ENCODE measurements at places on chromosomes 2 and 18.
A peak's percentile ranks its signal among the peaks of the same experiment; 100 is the strongest.

- no peak for DNase-seq
Observed at GRCh38 chr2:68396093-68396492, 31.0 kb downstream of the PLEK start.

DNA sequence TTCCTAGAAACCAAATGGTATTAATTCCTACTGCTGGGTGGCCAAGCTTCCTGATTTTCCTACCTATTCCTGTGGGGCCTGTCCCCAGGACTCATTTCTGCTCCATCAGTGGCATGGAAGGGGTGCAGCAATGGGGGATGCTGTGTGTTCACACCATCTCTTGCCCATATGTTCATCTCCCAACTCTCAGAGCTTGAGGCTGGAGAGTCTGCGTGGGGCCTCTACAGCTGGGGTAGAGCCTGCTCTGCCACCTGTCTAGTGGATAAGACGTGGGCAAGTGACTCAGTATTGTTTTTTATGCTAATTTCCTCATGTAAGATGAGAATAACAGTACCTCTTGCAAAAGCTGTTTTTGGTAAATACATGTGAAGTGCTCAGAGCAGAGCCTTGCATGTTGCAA lies 149.8 kb downstream of the ACTR3 start:
- no peak for DNase-seq

DNA sequence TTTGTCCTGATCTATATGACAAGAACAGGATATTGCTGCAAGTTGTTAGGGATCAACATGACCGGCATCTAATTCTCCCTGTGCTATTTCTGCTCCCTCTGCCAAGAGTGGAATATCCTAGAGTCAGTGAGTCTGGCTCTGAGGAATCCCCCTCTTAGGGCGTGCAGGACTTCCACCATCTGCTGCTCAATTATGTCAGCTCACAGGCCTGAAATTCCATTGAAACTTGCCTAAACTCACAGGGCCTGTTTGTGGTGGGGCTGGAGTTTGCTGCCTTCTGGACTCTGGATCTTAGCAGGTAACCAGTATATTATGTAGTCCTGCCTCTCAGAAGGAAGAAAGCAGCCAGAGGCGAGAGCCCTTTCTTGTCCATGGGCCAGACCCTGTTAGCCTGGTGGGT lies 323.0 kb downstream of the TSN start:
- no peak for DNase-seq

GRCh38 chr2:210428393-210429179 lies 48.0 kb downstream of the LANCL1 start:
- DNase-seq: no peak

GRCh38 chr2:14513903-14514302 lies 118.6 kb upstream of the LRATD1 start:
- DNase-seq: no peak

DNA sequence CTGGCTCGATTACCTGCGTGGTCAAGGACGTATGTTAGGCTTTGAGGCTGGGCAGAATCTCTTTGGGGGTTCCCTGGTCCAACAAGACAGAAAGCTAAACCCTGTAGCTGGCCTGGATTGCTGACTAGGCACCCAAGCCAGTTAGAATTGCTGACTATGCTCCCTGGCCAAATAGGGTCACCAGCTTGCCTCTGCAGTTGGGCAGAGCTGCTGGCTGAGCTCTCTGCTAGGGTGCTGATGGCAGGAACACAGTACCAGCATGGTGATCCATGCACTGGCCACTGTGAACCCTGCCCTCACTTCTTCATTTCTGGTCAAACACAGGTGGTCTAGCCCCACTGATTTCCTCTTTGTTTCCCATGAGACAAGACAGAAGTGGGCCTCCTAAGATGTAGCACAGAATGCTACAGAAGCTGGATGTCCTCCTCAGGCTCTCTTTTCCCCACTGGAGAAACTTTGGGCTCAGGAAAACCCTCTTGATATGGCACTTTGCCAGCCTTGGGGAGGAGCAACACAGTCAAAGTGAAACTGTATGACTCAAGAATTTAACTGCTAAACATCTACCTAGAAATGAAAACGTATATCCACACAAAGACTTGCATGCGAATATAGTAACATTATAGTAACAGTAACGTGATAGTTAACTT lies 20.8 kb downstream of the SP140L start:
- peak; percentile 56 for DNase-seq

DNA sequence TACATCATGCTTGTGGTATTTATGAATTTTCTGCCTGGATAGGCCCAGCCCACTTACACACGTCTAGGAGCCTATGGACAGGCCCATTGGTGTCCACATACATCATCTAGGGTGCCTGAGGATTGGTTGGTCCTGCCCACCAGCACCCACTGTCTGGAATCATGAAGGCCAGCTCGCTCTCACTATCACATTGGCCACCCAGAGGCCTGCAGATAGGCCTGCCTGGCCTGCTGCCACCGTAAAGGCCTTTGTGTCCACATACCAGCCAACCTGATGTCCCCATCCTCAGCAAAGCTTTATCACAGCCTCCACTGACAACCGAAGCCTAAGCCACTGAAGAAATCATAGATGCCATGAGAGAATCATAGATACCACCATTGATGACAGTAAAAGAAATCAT lies 40.2 kb downstream of the METTL21A start:
- no peak for DNase-seq

- no peak for DNase-seq
Observed at GRCh38 chr2:31534636-31535035, 46.1 kb downstream of the SRD5A2 start.

GRCh38 chr18:2908946-2909335 lies 62.1 kb downstream of the EMILIN2 start:
- DNase-seq: no peak

DNA sequence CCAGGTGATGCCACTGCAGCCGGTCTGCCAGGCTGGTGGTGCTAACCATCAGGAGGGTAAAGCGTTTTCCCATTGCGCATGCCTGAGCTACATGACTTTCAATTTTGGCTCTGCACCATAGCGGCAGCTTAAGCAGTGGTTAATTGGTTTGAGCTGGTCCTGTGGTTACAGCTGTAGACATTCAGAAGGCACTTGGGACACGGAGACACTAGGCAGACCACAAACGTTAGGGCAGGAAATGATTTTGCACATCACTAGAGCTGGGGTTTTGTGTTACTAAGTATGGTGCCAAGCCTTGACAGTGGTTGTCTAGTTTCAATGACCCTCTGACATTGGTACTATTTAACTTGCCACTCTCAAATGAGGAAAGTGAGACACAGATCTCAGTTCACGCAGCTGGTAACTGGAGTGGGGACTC lies 28.9 kb upstream of the CNOT11 start:
- DNase-seq: peak; percentile 13

GRCh38 chr2:96823198-96823597 lies 7.1 kb downstream of the CNNM3 start:
- no peak for DNase-seq

GRCh38 chr2:51597086-51597485 lies 565.2 kb upstream of the NRXN1 start:
- DNase-seq: no peak

- no peak for DNase-seq
Observed at GRCh38 chr2:147567136-147567535, 277.7 kb upstream of the ACVR2A start.

DNA sequence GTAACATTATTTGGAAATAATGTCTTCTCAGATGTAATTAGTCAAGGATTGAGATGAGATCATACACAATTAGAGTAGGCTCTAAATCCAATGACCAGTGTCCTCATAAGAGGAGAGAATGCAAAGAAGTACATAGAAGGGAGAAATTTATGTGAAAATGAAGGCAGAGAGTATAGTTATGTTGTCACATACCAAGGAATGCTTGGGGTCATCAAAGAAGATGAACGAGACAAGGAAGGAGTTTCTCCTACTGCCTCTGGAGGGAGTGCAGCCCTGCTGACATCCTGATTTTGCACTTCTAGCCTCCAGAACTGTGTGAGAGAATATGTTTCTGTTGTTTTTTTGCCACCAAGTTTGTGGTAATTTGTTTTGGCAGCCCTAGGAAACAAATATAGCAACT lies 100.1 kb downstream of the GALNT13 start:
- DNase-seq: no peak

- DNase-seq: no peak
Observed at GRCh38 chr2:107025869-107026380, 140.0 kb upstream of the ST6GAL2 start.

DNA sequence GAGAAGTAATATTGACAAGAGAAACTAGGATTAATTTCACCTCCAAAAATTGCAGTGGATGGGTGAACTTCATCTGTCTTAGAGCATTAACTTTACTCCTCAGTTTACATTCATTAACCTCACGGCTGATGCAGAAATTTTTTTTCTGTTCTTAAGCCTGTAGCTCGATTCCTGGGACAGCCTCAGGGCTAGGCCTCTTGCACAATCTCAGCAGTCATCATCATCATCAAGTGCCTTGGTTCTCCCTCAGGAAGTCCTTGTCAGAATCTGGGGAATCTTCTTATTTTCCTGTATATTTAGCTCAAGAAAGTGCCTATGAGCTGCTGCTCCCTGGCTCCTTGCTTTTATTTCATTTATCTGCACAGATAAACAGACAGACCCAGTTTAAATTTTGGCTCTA lies 1272.2 kb upstream of the LRRTM1 start:
- DNase-seq: no peak

- no peak for DNase-seq
Observed at GRCh38 chr2:696463-696862, 19.3 kb upstream of the TMEM18 start.

- DNase-seq: peak; percentile 42
Observed at GRCh38 chr2:101736861-101737291, 39.4 kb downstream of the MAP4K4 start.

DNA sequence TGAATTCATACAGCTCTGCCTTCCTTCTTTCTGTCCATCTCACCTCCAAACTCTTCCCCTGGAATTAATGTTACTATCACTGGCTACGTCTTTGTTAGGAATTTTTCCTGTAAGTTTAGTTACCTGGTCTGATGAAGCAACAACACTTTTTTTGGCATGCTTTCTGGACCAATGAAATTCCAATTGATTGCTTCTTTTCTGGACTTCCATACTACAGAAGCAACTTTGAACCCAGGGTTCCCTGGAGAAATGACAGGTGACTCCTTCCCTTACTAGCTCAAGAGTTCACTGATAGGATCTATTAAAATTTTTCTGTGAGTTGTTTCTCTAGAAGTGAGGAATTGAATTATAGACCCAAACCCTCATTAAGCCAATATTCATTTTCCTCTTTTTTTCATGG lies 41.4 kb upstream of the STPG4 start:
- DNase-seq: no peak

DNA sequence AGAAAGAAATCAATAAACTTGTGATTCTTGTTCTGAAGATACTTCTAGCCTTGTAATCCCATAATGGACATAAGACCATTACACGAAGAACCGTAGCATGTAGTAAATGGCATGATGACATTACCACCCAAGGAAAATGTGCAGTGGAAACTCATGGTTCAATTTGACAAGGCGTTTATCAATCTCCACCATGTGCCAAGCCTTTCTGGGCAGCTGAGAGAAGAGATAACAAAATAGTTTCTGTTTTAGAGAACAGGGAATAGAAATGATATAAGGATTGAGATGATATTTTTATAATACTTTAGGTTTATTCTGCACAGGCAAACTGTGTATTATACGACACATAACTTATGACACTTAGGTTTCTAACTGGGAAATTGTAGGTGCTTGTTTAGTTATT lies 19.2 kb downstream of the ABI2 start:
- DNase-seq: no peak

DNA sequence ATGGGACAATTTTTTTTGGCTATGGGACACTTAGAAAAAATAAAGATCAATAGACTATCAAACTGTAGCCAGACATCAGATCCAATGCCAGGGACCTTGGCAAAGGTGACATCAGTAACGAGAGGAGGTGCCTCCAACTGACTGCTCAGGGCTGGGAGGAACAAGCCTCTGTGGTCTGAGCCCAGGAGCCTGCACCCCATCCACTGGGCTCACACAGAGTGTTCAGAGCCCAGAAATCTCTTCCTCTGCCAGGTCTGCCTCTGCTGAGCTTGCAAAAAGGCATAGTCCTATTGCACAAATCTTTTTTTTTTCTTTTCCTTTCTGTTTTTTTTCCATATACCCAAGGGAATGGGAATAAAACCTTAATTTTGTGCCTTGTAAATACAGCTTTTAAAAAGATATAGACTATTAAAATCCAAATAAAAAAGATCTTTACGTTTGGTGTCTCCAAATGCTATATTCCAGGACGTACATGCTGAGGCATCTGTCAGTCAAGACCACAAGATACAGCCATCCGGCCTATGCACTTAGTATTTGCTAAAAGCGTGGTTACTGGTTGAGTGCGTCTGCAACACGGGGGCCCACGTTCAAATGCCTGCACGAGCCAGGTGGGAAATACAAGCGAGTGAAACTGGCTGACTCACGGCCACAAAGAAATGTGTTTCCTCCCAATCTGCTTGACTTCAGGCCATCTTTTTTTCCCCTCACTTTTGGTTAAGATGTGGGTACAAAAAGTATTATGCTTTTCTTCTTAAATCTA lies 7.8 kb upstream of the ARHGAP25 start:
- DNase-seq: peak; percentile 77

GRCh38 chr18:4270016-4270415 lies 185.1 kb downstream of the DLGAP1 start:
- DNase-seq: no peak

DNA sequence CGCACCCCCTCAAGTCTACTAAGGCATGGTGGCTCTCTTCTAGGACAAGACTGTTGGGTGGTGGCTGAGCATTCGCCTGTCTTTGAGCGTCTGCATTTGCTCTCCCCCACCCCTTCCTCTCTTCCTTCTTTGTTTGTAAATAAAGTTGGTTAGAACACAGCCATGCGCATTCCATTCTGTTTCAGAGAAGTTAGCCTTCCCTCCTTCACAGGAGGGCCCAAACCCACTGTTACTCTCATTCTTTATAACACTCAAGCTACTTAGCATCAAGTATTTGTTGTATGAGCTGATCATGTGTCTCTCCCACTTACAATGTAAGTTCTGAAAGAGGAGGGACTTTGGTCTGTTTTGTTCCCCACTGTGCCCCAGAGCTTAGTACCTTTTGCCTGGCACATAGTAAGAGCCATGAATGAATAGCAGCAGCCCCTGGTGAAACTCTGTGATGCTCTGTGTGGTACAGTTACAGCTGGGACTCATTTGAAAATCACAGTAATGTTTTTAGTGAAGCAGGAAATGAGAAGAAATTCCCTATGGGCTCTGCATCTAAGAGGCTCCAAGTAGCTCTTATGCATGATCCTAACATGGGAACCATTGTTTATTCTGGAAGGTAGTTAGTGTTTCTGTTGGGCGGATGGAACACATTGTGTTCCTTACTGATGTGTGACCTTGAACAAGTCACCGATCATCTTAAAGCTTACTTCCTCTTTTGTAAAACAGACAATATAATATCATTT lies 7.7 kb downstream of the MGAT5 start:
- DNase-seq: no peak

- DNase-seq: no peak
Observed at GRCh38 chr2:190119257-190119656, 56.7 kb upstream of the MSTN start.

DNA sequence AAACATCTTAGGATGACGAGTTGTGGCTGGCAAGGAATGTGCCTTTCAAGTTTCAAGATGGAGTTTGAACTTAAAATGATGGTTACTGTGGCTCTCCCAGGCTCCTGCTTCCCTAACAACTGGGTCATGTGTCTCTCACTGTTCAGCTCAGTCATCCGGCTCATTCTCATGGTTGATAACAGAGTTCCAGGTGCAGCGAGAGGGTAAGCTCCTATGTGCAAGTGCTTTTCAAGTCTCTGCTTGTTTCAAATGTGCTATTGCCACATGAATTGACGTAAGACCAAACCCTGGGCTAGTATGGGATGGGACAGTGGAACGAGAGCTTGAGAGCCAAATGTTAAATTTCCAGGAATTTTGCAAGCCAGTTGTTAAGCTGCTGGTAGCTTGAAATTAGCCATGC lies 19.5 kb upstream of the PUM2 start:
- DNase-seq: no peak
